ENCODE measurements at places on chromosomes 13 and 19. TPM values are rescaled to one million over a fixed set of nuclear protein-coding genes. Genes with fewer than 3 reads are reported as not detected.
A peak's percentile ranks its signal among the peaks of the same experiment; 100 is the strongest.

GRCh38 chr19:45922281-45922680 lies 7.7 kb upstream of the NANOS2 start:
- DNase-seq: no peak

GRCh38 chr13:98004107-98004506 lies 50.6 kb downstream of the IPO5 start:
- DNase-seq: no peak

The OR4F17 gene
- polyA plus RNA-seq: not detected

GRCh38 chr13:48806522-48806921 lies 152.8 kb downstream of the CYSLTR2 start:
- DNase-seq: no peak

The ZNF841 gene
- 13.5 TPM for polyA plus RNA-seq

The NTN5 gene
- polyA plus RNA-seq: 2.3 TPM

- no peak for DNase-seq
Measured at GRCh38 chr19:2212861-2213711, 23.0 kb downstream of the PLEKHJ1 start.

- DNase-seq: no peak
Measured at GRCh38 chr19:12843999-12844732, 5.9 kb downstream of the MAST1 start.

DNA sequence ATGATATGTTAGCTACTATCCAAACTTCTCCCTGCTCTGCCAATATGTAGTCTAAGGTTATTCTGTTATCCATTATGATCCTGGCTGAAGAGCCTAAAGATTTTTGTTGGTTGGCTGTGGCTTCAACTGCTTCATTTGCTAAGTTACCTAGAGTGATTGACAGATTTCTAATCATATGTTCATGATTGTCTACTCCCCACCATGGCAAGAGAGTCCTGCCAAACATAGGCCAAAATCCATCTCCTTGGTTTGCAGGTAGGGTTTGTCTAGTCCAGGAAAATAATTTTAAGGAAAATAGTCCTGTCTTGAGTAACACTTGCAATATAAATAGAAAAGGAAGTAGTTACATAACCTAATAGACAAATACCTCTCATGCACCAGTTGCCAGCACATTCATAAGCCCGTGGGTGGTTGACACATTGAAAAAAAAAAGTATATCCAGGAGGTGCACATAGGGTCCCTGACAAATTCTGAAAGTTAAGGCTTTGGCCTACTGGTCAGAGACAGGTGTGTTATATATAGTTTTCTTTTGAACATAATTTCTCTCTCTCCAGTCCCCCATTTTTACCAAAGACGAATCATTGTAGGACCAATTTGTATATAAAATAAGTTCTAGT lies 5.4 kb upstream of the CBY2 start:
- DNase-seq: no peak

DNA sequence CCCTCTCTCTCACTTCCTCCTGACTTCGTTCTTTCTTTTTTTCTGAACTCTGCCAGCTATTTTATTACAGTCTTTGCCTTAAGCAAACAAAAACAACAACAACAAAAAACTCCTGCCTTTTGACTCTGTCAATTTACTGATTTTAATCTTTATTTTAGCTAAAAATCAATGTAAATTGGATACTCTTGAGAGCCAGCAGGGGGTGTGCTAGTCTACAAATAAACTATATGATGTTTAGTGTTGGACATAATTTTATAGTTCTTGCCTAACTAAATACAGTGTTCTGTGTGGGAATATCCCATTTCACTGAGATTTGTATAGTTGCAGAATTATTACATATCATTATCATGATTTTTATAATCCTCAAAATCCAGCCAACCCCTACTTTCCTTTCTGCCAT lies 1199.9 kb upstream of the SPRY2 start:
- no peak for DNase-seq

DNA sequence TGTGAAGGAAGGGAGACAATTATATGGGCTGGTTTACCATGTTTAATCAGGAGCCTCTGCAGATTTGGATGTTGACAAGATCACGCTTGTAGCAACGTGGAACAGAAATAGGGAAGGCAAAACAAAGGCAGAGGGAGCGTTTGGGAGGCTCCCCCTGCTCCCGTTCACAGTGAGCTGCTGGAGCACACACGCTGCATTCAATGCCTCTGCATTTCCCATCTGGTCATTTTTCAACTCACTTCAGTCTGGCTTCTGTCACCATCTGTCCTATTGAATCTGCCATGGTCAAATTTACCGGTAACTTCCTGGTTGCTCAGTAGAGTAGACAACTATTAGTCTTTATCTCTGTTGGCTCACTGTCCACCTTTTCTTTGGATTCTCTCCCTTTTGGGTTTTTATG lies 91.0 kb downstream of the NHLRC3 start:
- no peak for DNase-seq

DNA sequence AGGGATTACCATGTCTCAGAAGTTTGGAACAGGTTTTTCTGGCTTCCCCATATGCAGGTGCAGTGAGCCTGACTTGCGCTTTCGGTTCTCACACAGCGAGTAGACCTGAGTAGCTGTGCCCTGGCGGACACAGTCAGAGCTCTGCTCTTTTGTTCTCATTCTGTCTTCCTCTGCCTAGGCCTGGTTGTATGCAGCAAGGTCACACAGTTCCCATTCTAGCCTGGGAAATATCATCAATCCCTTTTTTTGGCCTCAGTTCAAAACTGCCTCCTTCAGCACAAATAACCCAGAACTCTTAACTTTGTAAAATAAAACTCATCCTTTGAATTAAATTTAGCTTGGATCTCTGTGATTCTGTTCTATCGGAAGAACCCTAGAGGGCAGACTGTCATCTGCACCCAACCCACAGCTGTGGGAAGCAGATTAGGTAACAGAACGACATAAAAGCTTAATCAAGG lies 10.2 kb downstream of the OXGR1 start:
- DNase-seq: peak; percentile 32

All from muscle of back (tissue), 13 donors.